ENCODE measurements at places on chromosomes 11 and 22. TPM values are rescaled to one million over a fixed set of nuclear protein-coding genes. Genes with fewer than 3 reads are reported as not detected.

DNA sequence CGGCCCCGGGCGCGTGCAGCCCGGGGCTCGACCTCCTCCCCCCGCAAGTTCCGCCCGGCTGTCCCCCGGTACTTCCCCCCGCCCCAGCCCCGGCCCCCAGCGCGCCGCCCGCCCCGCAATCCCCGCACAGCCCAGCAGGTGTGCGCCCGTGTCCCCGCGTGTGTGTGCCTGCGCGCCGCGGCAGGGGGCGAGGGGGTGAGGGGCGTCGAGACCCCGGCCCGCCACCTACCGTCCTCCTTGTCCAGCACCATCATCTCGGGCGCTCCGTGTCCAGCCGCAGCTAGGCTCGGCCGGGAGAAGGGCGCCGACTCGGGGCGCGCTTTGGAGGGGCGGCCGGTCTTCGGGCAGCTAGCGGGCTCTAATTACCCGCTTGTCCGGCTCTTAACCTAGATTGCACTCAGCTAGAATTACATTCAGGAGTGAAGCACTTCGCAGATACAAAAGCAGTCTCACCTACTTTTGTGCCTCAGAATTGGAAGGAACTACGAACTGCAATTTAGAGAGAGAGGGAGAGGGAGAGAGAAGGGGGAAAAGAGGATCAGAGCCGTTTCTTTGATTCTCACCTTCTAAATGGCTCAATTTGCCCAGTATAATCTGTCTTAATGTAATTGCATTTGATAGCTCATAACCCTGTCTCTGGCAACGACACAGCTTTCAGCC lies 439 bp downstream of the LMO1 start:
- no peak overlapping the region for H3K27ac ChIP-seq
- DNase-seq, result no peak
- peak overlapping the region; percentile 45 for H3K4me3 ChIP-seq

OR6A2 gene
- 0.09 TPM for total RNA-seq

DNA sequence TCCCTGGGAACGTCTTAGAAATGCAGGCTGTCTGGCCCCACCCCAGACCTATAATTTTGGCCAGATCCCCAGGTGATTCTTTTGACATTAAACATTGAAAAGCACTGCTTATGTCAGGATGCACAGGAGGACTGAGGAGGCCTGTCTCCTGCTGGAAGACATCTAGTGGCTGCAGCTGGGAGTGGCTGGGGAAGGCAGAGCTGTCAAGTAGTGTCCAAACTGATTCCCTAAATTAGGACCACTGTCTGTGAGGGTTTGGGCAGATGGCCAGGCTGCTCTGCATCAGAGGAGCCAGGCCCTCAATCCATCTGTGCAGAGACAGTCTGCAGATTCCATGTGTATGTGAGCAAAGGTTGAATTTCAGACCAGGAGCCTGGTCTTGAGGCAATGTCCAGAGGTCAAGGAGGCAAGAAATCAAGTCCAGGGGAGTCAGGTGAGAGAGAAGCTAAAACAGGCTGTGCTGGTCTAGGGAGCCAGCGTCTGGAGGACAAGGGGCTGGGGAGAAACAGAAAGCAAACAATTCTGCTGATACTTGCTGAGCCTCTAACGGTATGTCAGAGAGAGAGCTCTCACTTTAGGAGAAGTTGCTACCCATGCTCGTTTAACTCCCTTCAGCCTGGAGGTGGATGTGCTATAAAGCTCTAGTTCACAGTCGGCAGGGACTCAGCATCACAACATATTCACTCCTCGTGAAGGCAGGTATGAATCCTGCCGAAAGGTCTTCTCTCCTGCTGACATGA lies 15.3 kb upstream of the SYTL2 start:
- no peak overlapping the region for H3K4me3 ChIP-seq
- H3K36me3 ChIP-seq, result no peaks in the 10 kb centered on the region
- H3K27ac ChIP-seq, result no peak overlapping the region
- H3K27me3 ChIP-seq, result no peaks in the 10 kb centered on the region
- DNase-seq, result no peak

- no peak for DNase-seq
- peaks cover 19% of the 10 kb centered on the region for H3K4me1 ChIP-seq
- H3K36me3 ChIP-seq, result no peaks in the 10 kb centered on the region
- peaks cover 6% of the 10 kb centered on the region for H3K27me3 ChIP-seq
- H3K27ac ChIP-seq, result no peak overlapping the region
Observed at GRCh38 chr11:575313-575995, 816 bp upstream of the PHRF1 start.

DNA sequence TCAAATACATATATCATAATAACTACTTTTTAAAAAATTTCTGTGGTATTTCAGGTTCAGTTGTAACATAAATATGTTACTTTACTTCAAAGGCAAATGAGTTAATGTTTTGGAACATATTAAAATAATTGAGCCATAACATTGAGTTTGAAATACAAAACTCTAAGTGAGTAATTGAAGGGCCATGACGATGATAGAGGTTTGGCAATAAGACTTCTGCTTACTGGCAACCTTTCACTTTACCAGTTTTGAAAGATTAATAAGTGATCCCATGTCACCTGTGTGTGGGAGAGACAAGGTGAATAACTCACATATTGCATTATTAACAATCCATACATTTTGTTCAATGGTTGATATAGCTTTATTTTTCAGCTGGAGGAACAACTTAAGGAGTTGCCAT lies 144.4 kb downstream of the GRIA4 start:
- no peaks in the 10 kb centered on the region for H3K27me3 ChIP-seq
- H3K4me1 ChIP-seq, result no peaks in the 10 kb centered on the region
- H3K4me3 ChIP-seq, result no peak overlapping the region
- no peak overlapping the region for H3K27ac ChIP-seq
- no peaks in the 10 kb centered on the region for H3K36me3 ChIP-seq

DNA sequence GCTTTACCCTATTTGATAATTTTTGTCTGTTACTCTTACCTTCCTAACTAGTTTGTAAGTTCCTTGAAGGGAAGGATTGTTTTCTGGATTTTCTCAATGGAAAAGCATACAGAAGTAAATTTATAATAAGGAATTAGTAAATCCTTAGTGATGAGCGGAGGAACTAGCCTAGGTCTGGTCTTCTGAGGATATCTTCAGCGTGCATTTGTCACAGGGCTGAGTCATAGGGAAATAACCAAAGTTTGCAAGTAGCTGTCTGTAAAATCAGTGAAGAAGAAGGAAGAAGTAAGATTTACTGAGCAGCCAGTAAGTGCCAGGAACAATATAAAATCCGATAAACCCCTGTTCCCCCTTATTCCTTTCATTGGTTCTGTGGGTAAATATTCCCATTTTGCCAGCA lies 162.7 kb upstream of the SORL1-AS1 start:
- H3K4me3 ChIP-seq, result no peak overlapping the region
- no peaks in the 10 kb centered on the region for H3K4me1 ChIP-seq
- H3K27ac ChIP-seq, result no peak overlapping the region
- H3K36me3 ChIP-seq, result no peaks in the 10 kb centered on the region
- peaks cover 10% of the 10 kb centered on the region for H3K27me3 ChIP-seq

DNA sequence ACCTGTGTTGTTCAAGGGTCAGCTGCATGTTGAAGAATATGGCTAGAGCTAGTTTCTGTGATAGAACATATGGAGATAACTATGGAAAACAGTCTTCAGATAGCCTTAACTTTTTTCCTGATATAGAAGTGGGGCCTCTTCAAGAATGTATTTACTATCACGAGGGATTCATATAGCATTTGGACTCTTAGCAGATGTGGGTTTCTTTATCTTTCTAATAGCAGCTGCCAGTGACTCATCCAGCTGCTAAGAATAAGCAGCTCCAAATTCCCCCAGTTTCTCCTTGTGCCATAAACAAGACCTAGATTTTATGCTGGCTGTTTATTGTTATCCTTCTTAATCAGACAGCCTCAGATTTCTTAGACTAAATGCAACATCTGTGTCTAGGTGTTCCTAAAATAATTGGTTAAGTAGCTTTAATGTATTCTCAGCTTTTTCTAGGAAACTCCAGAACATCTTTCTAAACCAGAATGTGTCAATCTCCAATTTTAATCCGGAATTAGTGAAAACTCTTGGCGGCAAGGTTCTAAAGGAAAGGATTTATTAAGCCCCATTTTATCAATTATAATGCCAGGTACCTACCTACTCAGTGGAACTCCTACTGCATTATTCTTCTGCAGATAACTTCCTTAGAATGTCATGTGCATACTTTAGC lies 119.8 kb downstream of the CSTPP1 start:
- H3K27me3 ChIP-seq, result no peaks in the 10 kb centered on the region
- no peak overlapping the region for H3K4me3 ChIP-seq
- DNase-seq, result peak; percentile 76
- no peak overlapping the region for H3K27ac ChIP-seq
- no peaks in the 10 kb centered on the region for H3K36me3 ChIP-seq

DNA sequence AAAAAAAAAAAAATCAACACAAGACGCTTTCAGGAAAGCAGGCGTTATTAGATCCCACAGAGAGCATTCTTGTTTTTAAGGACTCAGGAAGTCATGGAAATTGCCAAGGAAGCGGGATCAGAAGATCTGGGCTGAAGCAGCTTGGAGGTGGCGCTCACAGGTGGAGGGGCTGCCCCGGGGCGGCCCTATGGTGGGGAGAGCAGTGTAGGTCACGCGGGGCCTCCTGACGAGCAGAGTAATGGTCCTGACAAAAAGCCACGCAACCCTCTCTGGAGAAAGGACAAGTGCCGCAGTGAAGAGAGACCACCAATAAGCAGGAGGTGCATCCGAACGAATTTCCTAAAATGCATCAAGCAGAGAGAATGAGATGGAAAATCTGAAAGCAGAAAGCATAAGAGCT lies 407.0 kb downstream of the BRD1 start:
- no peaks in the 10 kb centered on the region for H3K4me1 ChIP-seq
- H3K4me3 ChIP-seq, result no peak overlapping the region
- H3K36me3 ChIP-seq, result no peaks in the 10 kb centered on the region
- no peak overlapping the region for H3K27ac ChIP-seq
- no peaks in the 10 kb centered on the region for H3K27me3 ChIP-seq

DNA sequence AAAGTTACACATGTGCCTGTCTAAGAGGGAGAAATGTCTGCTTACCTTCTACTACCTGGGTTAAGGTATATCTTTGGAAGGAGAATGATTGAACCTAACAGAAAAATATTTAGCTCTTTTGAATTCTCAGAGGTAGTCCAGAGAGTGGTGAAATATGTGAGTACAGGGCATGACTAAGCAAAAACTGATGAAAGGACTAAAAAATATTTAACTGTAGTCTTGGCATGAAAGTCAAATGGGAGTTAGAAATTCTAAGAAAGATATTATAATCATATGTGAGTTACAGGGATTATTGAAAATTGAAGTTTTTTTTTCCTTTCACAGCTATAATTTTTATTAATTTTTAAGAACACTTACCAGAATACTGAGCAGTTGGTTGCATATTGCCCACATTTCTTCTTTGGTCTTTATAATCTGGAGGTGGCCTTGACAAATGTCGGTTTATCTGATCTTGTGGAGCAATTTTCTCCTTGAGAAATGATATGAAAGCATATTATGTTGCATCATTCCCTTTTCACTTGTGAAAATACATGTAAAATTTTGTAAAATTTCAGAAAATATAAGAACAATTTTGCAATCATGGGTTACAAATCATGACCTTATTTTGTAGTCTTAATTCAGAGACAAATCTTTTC lies 61.4 kb upstream of the MTMR2 start:
- H3K27ac ChIP-seq, result no peak overlapping the region
- no peak overlapping the region for H3K4me3 ChIP-seq
- peak; percentile 18 for DNase-seq
- no peaks in the 10 kb centered on the region for H3K4me1 ChIP-seq
- H3K27me3 ChIP-seq, result no peaks in the 10 kb centered on the region

DNA sequence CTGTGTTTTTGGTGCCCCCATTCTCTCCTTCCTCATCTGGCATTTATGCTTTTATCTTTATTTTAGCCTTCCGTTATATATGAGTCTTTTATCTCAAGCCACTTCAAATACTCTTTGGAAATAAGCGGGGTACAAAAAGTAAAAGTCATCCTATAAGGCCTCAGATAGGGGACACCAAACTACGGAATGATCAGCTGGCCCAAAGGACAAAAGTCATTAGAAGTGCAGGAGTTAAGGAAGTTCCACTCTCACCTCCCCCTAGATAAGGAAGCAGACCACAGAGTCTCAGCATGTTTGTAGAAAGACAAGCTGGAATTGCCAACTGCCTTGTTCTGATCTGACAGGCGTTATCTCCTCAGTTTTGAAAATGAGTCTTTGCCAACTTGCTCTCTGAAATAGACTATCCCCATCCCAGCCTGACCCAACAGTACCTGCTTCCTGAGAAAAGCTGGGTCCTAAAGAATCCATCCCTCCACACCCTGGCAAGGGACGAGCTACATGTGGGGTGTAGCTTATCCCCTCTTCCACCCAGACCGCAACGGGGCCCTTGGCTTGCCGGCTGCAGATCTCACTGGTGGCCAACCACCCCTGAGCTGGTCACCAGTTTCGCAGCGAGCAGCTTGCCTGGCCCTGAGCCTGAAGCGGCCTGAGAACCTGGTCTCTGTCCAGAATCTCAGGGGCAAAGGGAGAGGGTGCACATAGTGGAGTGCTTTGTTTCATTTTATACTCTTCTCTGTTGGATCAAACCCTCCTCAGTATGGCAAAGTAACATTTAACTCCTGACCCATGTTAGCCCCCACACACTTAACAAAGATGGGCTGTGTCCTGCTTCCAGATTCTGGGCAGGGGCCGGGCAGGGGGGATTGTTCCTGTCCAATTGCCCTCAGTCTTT lies 13.8 kb downstream of the FADS2 start:
- H3K27me3 ChIP-seq, result no peaks in the 10 kb centered on the region
- DNase-seq, result no peak
- H3K4me1 ChIP-seq, result no peaks in the 10 kb centered on the region
- H3K27ac ChIP-seq, result no peak overlapping the region
- H3K36me3 ChIP-seq, result peaks cover 39% of the 10 kb centered on the region
- no peak overlapping the region for H3K4me3 ChIP-seq

GRCh38 chr11:121613724-121614123 lies 161.0 kb upstream of the SORL1-AS1 start:
- H3K27ac ChIP-seq, result no peak overlapping the region
- no peak overlapping the region for H3K4me3 ChIP-seq
- H3K36me3 ChIP-seq, result no peaks in the 10 kb centered on the region
- no peaks in the 10 kb centered on the region for H3K4me1 ChIP-seq

GRCh38 chr11:117219001-117219400 lies 12.9 kb downstream of the PCSK7 start:
- peaks cover 50% of the 10 kb centered on the region for H3K36me3 ChIP-seq
- no peak overlapping the region for H3K27ac ChIP-seq
- H3K4me1 ChIP-seq, result peaks cover 32% of the 10 kb centered on the region
- no peak overlapping the region for H3K4me3 ChIP-seq

- H3K36me3 ChIP-seq, result no peaks in the 10 kb centered on the region
- no peak overlapping the region for H3K27ac ChIP-seq
- H3K27me3 ChIP-seq, result peaks cover 49% of the 10 kb centered on the region
- DNase-seq, result no peak
Observed at GRCh38 chr11:130061017-130061416, 8.7 kb upstream of the APLP2 start.

EMID1 gene
- total RNA-seq, result 0.72 TPM

DNA sequence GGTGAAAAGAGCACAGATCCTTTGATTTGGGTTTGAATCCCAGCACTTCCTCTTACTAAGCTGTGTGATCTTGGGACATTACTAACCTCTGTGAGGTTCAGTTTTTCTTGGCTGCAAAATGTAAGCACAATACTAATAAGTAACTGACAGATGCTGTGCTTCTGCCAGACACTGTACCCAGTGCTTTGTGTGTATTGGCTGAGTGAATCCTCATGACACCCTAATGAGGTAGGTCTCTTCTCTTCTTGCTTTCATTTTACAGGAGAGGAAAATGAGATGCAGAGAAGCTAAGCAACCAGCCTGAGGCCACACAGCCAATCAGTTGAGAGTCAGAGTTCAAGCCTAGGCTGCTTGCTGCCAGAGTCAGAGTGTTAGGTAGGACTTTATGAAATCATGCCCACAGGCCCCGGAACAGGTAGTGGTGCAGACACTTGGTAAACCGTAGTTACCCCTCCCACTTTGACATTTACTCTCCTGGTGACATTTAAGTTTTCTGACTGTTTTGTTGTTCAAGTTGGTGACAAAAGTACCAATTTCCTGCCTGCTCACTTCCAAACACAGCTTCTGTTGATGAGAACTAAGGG lies 21.2 kb downstream of the PTPRJ start:
- no peak overlapping the region for H3K27ac ChIP-seq
- H3K4me1 ChIP-seq, result peaks cover 23% of the 10 kb centered on the region
- H3K36me3 ChIP-seq, result no peaks in the 10 kb centered on the region
- H3K4me3 ChIP-seq, result no peak overlapping the region
- peak; percentile 83 for DNase-seq

Measured in astrocyte (in vitro differentiated cells and primary cell).